ENCODE measurements at places on chromosomes 1 and 21.

- no peak for DNase-seq
Observed at GRCh38 chr1:176119549-176119948, 87.5 kb downstream of the COP1 start.

- no peak for DNase-seq
Observed at GRCh38 chr1:232767305-232768074, 37.7 kb upstream of the MAP10 start.

GRCh38 chr1:202687798-202688197 lies 22.5 kb downstream of the SYT2 start:
- DNase-seq, result no peak

DNA sequence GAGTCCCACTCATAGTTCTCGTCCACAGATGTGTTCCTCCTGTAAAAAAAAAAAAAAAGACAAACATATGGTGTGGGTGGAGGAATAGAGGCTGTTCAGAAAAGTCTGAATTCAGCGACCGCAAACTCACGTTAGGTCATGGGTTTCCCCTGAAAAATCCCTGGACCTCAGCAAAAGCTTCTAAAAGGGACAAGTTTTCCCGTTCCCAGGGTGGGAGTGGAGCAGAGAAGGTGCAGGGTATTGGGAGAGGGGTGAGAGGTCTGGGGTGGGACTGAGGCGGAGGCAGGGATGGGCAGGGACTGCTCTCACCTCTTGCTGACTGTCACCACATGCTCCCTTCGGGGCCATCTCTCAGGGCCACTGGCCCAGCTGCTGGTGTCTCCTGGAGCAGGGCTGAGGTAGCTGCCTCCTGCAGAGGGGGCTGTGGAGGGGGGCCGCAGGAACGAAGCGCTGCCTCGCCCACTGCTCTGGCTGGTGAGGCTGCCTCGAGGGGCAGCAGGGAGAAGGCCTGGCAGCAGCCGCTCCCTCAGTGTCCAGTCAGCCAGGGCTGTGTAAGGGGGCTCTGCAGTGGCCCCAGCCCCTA lies 2.6 kb upstream of the TAGLN2 start:
- DNase-seq, result no peak

GRCh38 chr1:198278943-198279342 lies 122.1 kb downstream of the NEK7 start:
- DNase-seq, result no peak

- DNase-seq, result no peak
Observed at GRCh38 chr1:153393926-153394325, 3.1 kb upstream of the S100A8 start.

DNA sequence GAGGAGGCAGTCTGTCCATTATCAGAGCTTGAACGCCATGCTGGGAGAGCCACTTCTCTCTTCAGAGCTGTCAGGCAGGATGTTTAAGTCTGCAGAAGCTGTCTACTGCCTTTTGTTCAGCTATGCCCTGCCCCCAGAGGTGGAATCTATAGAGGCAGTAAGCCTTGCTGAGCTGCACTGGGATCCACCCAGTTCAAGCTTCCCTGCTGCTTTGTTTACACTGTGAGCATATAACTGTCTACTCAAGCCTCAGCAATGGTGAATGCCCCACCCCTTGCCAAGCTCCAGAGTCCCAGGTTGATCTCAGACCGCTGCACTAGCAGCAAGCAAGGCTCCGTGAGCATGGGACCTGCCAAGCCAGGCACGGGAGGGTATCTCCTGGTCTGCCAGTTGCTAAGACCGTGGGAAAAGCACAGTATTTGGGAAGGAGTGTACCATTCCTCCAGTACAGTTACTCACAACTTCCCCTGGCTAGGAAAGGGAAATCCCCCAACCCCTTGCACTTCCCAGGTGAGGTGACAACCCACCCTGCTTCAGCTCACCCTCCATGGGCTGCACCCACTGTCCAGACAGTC lies 32.5 kb downstream of the RGS13 start:
- no peak for DNase-seq

- DNase-seq, result no peak
Observed at GRCh38 chr1:178189814-178190213, 95.9 kb downstream of the RASAL2 start.

DNA sequence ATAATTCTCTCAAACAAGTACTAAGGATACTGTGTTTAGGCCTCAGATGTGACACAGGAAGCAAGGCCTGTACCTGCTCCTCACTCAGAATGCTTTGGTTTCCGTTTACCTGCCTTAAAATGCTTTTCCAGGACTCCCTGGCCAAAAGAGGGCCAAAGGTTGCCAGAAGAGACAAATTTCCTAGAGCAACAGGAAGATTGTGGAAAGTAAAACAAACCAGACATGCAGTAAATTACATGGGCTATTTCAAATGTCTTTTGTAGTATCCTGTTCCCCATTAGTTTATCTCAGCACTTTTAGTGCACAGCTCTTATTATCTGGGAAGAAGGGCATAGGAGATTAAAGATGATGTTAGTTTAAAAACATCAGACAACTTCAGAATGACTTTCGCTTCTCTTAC lies 280.0 kb downstream of the NFIA start:
- no peak for DNase-seq

GRCh38 chr1:24911651-24912155 lies 18.4 kb downstream of the RUNX3 start:
- no peak for DNase-seq

GRCh38 chr1:9315411-9316079 lies 22.9 kb downstream of the SPSB1 start:
- no peak for DNase-seq

- no peak for DNase-seq
Observed at GRCh38 chr1:53660666-53661065, 78.3 kb downstream of the GLIS1 start.

DNA sequence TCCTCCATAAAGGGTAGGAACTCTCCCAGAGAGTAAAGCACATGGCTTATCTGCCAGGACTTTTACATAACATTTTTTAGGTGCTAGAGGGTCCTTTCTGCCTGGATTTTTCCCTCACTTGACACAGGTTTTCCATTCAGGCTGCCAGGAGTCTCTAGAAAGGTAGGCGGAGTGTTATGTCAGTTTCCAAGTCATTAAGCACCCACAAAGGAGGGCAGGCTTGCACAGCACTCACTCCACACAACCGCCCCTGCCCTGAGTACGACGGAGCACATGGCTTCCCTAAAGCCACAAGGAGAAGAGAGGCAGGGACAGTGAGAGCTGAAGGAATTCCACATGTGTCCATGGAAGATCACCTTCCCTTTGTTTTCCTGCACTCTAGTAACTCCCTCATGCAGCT lies 55.7 kb downstream of the CAPZB start:
- no peak for DNase-seq

DNA sequence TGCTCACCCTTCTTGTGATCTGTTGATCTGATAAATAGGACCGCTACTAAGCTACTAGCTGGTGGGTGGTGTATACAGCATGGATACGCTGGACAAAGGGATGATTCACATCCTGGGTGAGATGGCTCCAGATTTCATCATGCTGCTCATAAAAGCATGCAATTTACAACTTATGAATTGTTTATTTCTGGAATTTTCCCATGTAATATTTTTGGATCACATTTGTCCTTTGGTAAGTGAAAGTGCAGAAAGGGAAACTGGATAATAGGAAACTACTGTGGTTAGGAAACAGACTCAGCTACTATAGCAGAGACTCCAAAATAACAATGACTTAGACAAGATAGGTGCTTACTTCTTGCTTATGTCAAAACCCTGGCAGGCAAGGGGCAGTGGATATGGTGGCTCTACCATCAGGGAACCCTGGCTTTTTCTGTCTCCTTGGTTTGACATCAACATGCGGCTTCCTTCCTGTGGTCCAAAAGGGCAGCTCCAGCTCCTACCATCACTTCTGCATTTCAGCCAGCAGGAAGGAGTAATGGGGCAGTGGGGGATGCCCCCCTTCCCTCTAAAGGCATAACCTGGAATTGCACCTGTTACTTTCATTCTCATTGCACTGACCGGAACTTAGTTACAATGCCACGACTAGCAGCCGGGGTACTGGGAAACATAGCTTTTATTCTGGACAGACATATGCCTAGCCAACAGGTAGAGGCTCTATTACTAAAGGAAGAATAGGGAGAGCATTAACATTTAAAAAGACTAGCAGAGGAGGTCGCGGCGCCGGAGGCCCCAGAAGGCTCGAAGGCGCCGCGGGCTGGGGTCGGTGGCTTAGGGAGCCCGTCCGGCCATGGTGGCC lies 13.8 kb upstream of the AK2 start:
- no peak for DNase-seq

DNA sequence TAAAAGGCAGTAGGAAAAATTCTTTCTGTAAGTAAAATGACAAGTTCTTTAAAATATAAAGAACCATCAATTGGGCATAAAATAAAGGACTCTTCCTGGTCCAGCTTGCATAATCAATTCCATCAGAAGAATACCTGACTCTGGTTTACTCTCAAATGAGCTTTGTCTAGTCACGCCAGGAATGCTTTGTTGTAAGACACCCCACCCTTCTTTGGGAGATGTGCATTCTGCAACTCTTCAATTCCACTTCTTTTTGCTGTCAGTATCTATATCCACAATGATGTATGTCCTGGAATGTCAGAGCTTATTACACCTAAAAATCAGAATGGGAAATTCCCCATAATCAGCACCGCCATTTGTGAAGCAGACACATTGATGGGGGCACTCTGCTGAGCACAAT lies 76.1 kb downstream of the PTPN14 start:
- DNase-seq, result no peak

GRCh38 chr1:26064553-26064952 lies 2.9 kb downstream of the TRIM63 start:
- DNase-seq, result no peak

- no peak for DNase-seq
Observed at GRCh38 chr1:178243890-178244289, 150.0 kb downstream of the RASAL2 start.

- no peak for DNase-seq
Observed at GRCh38 chr1:228198977-228199590, 8.8 kb upstream of the OBSCN start.

- DNase-seq, result no peak
Observed at GRCh38 chr21:37862536-37862935, 53.7 kb downstream of the KCNJ6 start.

GRCh38 chr21:42439284-42440186 lies 35.8 kb downstream of the UBASH3A start:
- no peak for DNase-seq

DNA sequence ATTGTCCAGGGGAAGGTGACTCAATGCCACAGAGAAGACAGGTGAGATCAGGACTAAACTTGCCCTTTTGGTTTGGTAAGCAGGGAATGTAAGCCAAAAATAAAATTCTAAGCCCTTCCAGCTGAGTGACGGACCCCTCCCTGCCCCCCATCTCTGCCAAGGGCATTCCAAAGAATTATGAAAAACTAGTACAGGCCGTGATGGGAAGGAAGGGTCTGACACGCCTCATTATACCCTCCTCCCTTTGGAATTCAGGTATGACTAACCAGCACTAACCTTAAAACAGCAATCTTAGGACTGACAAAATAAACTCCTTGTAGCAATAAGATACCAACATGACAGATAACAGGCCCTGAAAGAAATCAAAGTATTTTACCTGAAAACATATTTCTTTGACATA lies 99.6 kb downstream of the GABPA start:
- no peak for DNase-seq

DNA sequence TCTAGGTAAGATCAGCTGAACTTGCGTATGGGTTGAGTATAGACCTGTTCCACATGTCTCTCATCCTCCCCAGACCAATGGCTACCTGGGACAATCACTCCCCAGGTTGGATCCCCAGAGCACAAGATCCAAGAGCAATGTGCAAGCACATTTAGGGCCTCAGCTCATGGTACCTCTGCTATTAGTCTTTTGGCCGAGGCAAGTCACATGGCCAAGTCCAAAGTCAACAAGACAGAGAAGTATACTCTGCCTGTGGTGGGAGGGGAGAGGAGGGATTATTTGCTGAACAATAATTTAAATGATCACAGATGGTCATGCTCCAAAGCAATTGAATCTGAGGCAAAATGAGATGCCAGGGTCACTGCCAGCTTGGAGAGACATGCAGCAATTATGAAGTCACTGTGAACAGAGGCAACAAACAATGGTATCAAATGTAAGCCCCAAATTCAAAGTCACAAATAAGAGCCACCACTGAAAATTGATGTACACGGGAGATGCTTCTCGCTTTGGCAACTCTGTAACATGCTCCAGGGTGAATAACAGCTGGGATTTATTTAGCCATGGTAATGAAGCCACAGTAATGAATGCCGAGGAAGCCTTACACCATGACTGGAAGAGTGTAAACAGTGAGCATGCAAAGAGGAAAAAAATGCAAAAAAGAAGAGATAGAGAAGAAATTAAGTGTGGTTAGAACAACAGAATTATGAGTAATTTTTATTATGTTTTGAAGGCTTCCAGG lies 149.1 kb downstream of the ZNF281 start:
- DNase-seq, result no peak

DNA sequence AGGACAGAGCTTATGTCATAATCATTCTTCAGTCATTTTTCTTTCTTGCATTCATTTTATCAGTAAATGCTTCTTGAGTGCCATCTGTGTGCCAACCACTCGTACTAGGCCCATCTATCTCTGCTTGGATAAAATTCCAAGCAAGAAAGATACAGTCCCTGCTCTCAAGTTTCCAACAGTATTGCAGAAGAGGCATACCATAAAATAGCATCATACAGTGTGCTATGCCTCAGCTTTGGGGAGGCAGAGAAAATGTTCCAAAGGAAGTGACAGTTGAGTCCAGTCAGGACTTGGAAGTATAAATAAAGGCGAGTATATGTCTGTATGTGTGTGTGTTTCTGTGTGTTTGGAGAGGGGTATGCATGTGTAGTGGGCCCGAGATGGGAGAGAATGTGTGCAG lies 113.4 kb upstream of the HOOK1 start:
- no peak for DNase-seq

GRCh38 chr1:173205146-173206051 lies 1.7 kb downstream of the TNFSF4 start:
- DNase-seq, result no peak

- DNase-seq, result peak; percentile 46
Observed at GRCh38 chr1:205229399-205229871, 1.7 kb downstream of the TMCC2 start.

GRCh38 chr1:233242827-233243483 lies 52.6 kb downstream of the PCNX2 start:
- DNase-seq, result no peak

DNA sequence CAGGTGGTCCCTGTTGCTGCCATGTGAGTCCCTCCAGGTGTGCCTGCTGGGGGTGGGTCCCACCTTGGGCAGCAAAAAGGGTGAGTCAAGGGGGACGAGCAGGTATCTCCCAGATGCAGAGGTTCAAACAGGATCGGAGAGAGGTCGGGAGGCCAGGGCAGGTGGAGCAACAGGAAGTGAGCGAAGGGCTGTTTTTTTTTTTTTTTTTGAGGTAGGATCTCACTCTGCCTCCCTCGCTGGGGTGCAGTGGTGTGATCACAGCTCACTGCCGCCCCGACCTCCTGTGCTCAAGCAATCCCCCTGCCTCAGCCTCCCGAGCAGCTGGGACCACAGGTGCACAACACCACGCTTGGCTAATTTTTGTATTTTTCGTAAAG lies 39.4 kb downstream of the SLC2A7 start:
- DNase-seq, result no peak

DNA sequence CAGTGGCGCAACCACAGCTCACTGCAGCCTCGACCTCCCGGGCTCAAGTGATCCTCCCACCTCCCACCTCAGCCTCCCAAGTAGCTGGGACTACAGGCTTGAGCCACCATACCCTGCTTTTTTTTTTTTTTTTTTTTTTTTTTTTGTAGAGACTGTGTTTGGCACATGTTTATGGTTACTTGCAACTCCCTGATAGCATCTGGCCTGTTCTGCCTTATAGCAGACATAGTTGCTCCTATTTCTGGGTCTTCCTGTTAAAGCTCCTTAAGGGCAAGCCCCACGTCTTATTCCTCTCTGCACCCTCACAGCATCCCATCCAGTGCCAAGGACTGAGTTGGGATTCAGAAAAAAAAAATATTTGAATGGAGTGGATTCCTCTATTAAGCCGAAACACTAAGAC lies 17.1 kb upstream of the CNR2 start:
- no peak for DNase-seq
